Foreskin fibroblast (primary cell): ENCODE measurements at places on chromosomes 12 and 14.

- no peak for DNase-seq
These were observed 29.4 kb upstream of the STXBP6 start for GRCh38 chr14:25079311-25079710.

- no peak for DNase-seq
These were observed 63.4 kb upstream of the AEBP2 start for GRCh38 chr12:19375888-19376287.

DNA sequence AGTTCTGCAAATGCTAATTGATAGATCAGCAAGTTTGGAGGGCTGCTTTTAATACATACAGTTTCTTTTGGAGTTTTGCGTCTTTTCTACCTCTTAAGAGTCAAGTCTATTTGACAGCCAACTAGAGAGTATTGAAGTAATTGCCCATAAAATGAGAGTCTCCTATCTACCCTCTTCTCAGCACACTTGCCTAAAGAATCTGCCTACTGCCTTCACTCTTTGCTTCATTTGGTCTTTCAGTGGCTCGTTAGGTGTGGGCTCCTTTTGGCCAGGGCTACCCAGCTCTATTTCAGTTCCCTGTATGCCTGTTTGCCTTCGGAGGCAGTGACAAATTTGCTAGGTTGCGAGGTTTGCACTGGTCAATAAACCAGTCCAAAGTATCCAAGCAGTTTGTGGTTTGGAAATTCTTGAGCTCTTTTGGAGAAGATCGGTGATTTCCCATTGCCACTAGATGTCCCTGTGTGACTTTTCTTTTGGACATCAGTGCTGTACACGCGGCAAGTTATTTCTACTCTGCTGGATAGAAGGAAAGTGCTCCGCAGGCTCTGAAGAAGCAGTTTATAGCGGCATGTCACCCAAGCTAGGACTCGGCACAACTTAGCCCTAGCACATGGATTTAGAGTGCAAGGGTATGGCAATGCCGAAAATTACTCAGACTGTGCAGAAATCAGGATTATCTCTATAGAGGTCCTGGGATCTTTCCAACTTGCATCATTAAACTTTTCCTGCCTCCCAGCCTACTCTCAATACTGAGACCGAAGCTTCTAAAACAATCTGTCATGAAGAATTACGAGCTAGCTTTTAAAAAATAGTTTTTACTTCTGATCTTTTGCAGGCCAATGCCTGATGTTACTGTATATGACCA lies 38.6 kb downstream of the MGST1 start:
- DNase-seq = peak; percentile 39

DNA sequence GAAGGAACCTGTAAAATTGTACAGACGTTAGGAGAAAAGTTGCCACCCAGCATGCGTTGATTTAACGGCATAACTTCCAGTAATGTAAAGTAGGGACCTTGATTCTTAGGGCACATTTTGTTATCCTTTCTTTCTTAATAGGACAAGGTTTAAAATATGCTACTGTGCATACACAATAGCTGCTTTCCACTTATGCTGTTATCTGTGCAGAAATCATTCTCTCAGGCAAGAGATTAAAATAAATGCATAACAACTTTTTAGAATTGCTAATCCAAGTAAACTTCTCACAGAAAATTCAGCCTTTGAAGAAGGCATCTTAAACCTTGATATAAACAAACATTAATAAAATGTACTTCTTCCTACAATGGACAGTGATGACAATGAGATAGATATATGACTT lies 16.0 kb upstream of the PTCSC3 start:
- DNase-seq = no peak

DNA sequence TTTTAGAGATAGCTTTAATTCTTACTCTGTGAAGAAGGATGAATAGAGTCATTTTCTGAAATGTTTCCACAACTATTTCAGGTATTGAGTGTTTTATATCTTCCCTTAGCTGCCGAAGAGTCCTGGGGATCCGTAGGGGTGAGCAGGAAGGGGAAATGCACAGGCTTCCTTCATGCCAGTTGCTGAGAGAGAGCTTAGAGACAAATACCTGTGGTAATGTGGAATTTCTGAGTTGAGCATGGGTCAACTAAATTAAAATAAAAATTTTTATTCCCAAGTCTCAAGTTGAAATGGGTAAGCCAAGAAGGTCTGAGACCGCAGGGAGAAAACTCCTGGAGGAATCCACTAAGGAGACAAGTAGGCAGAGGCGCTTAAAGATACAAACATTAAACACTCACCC lies 185.7 kb downstream of the DAD1 start:
- no peak for DNase-seq

- no peak for DNase-seq
These were observed 185.3 kb downstream of the TSPAN9 start for GRCh38 chr12:3262470-3262869.

GRCh38 chr14:67963960-67964812 lies 144.6 kb downstream of the RAD51B start:
- DNase-seq = peak; percentile 36

- no peak for DNase-seq
These were observed 213.1 kb downstream of the CHST11 start for GRCh38 chr12:104669851-104670337.
